ENCODE measurements at places on chromosomes 13 and 19.

GRCh38 chr19:45145270-45146189 is 15.3 kb downstream of the NKPD1 start:
- DNase-seq = no peak

DNA sequence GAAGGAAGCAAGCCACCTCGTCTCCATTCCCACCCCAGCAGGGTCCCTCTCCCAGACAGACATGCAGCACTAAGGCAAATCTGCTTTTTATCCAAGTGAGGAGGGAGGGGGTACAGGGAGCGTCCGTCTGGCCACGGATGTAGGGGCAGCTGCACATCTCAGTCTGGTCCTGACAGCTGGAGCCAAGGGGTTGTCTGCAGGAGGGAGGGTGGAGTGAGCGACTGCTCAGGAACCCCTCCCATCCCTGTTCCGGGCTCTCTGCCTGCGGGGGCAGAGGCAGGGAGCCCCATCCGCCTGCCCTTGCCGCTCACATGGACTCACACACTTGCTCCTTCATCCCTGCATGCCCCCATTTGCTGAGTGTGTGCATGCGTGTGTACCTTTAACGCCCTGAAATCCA is 2.5 kb downstream of the TMEM190 start:
- DNase-seq = no peak

DNA sequence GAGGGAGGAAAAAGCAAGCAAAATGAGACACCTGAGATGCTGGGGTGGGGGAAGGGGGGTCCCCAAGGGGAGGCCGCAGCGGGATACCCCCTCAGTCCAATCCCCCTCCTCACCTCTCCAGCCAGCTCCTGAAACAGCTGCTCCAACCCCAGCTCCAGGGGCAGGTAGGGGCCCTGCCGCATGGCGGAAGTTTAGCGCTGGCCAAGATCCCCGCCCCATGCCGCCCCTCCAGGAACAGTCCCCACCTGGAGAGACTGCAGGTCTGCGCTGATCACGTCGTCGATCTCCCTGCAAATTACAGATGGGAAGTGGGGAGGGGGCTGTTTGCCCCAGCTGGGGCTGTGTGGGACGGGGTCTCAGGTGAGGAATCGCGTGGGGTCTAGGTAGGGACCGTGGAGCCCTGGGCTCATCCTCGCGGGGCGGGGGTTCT is 9.0 kb downstream of the CAPN12 start:
- DNase-seq = peak; percentile 37

GRCh38 chr19:3644351-3645066 is 17.9 kb upstream of the CACTIN start:
- DNase-seq = no peak

DNA sequence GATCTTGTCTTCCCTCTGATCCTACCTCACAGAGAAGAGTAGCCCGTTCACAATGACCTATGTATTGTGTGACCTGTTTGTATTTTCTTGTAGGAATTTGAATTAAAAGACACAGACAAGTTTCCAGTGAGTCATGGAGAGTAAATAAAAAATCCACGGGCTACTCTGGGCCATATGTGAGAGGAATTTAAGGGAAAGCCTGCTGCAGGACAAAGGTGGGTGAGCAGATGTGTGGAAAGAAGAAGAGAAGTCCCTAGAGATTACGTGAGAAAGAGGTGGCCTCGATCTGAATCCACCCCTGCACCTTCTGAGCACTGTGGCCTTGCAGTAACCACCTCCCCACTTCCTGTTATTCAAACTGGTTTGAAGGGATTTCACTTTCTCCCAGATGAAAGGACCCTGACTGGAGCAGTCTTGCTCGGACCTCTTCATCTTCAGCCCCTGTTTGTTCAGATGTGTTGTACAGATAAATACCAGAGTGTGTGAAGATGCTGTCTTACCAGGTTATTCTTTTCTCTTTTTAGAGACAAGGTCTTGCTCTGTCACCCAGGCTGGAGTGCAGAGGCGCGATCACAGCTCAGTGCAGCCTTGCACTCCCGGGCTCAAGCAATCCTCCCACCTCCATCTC is 205.4 kb downstream of the PDS5B start:
- DNase-seq = peak; percentile 49

- DNase-seq = no peak
Measured at GRCh38 chr13:68390987-68391386, 1160.9 kb upstream of the PCDH9 start.

Data from CD4-positive, alpha-beta T cell treated with Interleukin-17A for 1 hour (primary cell).